ENCODE measurements at places on chromosomes 7 and 10.

DNA sequence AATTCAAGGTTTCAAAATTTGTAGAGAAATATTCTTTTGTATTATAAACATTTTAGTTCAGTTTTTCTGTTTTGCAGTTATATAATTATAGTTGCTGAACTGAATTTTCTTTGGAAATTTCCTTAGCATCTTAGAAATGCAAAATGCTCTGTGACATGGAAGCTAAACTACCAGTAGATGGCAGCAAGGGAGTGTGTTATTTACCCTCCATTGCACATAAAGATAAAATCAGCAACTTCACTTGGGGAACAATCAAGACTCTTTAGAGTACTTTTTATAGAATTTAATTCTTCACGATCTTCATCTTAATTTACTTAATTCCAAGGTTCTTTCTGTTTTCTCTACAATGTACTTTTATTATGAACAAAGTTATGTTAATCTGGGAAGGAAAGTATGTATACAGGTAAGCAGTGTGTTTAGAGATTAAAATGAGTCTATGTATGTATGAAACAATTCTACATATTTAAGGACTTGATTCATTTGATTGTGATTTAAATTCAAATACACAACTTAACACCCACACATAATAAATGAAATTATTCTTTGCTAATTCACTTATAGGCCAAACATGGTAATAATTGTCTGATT lies 404.2 kb downstream of the THSD7A start:
- DNase-seq, result peak; percentile 78

DNA sequence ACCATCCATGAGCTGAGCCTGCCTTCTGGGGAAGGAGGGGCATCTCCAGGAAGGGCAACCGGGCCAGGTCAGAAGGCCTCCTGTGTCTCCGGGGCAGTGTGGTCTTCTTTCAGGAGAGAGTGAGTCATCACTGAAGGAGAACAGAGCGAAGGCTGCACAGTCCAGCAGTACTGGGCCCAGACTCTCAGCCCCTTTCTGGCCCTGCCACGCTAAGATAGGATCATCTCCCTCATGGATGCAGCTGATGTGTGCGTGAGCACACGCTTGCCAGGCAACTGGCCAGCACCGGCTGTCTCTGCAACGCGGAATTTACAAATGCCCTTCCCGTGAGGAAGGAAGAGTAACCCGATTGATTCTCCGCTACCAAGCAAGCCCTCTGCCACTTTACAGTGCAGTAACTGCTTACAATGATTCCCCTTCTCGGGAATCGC lies 328.2 kb downstream of the TNS3 start:
- DNase-seq, result peak; percentile 44

DNA sequence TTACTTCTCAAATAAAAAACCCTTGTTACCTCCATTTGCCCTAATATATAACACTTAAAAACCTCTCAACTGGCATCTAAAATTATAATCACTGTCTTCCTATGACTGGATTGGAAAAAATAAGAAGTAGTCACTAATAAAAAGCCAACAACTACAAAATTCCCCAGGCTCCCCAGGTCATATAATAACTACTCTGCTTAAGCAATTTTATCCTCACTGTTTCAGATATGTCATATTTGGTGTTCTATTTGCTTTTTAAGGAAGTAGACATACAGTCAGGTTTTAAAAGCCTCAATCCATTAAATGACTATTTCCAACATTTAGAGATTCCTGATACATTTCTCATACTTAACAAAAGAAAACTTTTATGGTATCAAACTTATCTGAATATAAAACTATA lies 2.4 kb downstream of the H2AZ2 start:
- no peak for DNase-seq

GRCh38 chr10:12262278-12262981 lies 66.4 kb downstream of the CDC123 start:
- DNase-seq, result no peak

DNA sequence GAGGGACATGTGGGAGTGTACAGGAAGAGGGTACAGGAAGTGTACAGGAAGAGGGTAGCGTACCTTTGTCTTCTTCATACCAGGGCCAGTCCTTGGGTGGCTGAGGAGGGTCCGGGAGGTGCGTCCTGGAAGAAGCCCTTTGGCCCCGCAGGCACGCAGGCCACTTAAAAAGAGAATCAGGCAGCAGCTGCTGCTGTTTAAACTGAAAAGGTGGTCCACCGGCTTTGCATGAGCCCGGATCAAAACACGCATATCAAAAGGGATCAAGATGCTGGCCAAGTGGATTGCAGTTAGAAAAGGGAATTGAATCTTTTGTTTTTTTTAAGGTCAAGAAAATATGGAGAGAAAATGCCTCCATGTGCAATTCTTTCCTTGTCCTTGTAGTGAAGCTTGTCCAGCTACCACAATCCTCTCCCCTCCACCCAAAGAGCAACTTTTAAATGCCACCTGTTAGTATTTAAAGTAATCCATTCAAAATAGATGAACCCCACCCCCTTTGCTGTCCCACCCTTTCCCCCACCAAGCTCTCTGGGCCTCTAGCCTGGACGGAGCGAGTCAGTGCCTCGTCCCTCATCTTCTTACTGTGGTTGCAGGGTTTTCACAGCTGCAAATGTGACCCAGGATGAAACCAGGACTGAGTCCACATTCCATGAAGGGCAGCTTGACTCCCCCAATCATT lies 142.8 kb downstream of the GLCCI1 start:
- peak; percentile 33 for DNase-seq

Measured in NCI-H82 (cell line).